ENCODE measurements at places on chromosomes 12 and 14.

- DNase-seq, result no peak
These were observed 335.8 kb upstream of the E2F7 start for GRCh38 chr12:77401064-77401769.

DNA sequence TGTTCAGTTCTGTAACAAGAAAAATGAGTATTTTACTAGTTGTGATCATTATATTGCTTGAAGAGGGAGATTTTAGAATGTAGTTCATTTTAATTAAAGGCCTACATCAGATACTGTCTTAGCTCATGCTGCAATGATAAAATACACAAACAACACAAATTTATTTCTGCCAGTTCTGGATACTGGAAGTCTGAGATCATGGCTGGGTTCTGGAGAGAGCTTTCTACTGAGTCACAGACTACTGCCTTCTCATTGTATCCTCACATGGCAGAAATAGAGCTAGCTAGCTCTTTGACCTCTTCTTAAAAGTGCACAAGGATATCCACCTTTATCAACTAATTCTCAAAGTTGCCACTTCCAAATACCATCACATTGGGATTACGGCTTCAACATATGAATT is 53.8 kb downstream of the MIS18BP1 start:
- DNase-seq, result no peak

GRCh38 chr12:104520242-104520900 is 63.6 kb downstream of the CHST11 start:
- DNase-seq, result peak; percentile 75

DNA sequence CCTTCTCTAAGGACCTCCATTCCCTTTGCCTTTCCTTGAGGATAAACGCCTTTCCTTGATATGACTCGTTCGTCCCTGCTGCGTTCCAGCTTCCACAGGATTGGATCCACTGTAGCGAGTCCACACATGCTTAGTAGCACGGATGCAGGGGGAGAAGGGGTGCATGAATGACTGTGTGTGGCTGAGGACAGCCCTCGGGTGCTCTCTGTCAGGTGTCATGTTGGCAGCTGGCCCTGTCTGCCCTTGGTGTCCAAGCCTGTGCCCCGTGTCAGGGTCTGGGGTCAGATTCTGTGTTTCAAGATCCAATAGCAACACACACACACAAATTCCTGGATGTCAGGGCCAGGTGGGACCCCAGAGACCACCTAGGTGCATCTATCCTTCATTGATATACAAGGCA is 17.5 kb upstream of the KRT80 start:
- peak; percentile 28 for DNase-seq

- DNase-seq, result peak; percentile 69
These were observed 556.7 kb upstream of the FBXO33 start for GRCh38 chr14:39988939-39989338.

DNA sequence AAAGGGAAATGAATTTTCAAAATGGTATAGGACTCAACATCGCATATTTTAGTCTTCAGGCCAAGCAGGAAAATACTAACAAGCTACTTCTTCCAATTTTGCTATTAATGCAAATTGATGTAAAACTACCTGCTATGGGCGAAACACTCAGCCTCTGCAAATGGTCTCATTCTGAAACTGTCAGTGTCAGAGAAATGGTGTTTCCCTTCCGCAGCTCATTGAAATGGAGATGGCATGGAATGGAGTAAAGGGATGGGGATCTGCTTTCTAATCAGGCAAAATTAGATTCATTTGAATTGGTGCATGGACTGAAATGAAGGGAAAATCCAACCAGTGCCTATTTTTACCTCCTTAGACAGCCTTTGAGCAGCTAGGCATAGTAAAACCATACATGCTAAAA is 80.4 kb upstream of the EEA1 start:
- no peak for DNase-seq

DNA sequence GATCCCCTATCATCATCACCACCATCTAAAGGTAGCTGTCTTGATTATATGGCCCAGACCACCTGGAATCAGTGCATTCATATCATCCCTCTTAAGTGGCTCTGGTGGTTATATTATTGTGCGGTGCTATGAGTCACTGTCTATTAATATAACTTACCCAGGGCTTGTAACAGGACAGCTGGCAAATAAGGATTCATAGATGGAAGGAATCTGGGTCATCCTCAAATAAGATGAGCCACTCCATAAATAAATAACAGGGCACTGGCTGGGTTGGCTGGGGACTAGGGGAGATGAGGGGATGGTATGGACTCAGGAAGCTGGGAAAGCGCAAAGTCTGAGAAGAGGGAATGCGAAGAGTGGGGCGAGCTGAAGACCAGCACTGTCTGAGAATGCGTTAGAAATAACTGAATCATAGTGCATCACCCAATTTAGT is 216.1 kb downstream of the NUAK1 start:
- peak; percentile 48 for DNase-seq

DNA sequence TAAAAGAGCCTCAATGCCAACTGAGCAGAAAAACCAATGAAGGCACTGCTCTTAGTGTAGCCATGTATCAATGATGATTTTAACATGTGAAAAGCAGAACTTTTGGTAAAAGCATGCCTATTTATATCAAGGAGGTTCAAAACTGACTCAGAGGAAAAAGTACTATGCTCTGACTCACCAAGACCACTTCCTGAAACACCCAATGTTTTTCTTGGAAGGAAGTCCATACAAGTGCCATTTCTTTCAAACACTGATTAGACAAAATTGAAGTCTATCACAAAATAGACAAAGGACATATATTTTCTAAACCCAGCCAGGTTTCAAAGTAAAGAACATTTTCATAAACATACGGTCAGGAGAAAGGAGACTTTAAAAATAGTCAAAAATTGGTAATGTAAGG is 88.6 kb downstream of the EPS8 start:
- DNase-seq, result no peak

GRCh38 chr12:119302451-119303080 is 32.0 kb upstream of the CCDC60 start:
- no peak for DNase-seq

DNA sequence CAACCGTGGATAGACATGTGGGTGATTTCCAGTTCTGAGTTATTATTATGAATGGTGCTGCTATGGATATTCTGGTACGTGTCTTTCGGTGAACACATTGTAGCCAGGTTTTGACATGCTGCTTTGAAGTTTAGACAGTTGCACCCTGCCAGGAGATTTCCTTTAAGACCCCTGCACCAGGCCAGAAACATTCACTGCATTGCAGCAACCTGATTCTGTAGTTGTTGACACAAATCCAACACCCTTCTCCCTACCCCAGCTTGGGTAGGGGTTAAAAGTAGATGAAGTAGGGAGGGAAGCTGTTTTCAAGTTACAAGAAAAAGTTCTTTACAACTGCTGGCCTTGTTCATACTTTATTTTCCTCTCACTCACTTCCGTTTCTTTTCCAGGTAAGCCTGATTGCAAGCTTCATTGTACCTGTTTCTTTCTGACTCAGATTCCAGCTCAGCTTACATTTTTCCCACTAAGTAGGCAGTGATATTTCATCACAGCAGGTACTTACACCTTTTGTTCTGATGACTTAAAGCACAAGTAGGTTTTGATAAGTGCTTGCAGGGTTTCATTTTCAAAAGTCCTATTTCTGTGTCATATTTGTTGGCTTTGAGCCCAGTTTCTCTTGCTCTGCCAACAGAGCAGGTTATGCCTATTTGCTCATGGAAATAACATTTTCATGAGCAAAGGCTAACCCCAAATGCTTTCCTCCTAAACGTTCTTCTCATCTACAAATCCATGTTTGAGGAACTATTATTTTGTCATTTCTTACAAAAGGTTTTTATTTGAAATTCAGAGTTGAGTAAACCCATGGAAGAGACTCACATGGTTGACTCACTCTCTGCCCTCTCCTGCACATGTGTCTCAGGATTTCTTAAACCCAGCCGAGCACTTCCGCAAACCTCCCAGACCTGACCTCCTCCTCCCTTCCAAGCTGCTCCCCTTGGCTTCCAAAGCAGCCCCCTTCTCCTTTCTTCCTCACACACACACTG is 12.1 kb upstream of the LTA4H start:
- DNase-seq, result peak; percentile 55

- DNase-seq, result no peak
These were observed 1.5 kb upstream of the STAT6 start for GRCh38 chr12:57112492-57113294.

GRCh38 chr12:34363050-34363673 is 340.9 kb downstream of the ALG10 start:
- DNase-seq, result no peak

GRCh38 chr14:48616931-48617330 is 941.5 kb upstream of the MDGA2 start:
- no peak for DNase-seq

GRCh38 chr14:76836029-76836630 is 9.9 kb downstream of the LRRC74A start:
- no peak for DNase-seq

- DNase-seq, result no peak
These were observed 70.4 kb downstream of the MOK start for GRCh38 chr14:102234331-102235264.

DNA sequence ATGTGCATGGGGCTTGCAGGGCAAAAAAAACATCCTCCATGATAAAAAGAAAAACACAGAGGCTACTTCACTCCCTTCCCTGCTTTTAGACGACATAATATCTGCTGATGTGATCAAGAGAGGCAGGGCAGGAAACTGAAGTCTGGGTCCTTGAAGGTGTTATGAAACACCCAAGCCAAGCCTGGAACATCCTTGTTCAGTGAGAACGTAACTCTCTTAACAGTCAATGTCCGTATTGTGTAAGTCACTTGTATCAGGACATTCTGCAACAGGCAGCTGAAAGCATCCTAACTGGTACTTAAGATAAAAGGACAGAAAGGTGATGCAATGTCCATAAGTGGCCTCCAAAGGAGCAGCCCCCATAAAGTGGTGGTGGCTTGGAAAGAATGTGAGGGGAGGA is 20.0 kb downstream of the KCNK10 start:
- no peak for DNase-seq

- DNase-seq, result no peak
These were observed 2.8 kb upstream of the SIX1 start for GRCh38 chr14:60651796-60652673.

DNA sequence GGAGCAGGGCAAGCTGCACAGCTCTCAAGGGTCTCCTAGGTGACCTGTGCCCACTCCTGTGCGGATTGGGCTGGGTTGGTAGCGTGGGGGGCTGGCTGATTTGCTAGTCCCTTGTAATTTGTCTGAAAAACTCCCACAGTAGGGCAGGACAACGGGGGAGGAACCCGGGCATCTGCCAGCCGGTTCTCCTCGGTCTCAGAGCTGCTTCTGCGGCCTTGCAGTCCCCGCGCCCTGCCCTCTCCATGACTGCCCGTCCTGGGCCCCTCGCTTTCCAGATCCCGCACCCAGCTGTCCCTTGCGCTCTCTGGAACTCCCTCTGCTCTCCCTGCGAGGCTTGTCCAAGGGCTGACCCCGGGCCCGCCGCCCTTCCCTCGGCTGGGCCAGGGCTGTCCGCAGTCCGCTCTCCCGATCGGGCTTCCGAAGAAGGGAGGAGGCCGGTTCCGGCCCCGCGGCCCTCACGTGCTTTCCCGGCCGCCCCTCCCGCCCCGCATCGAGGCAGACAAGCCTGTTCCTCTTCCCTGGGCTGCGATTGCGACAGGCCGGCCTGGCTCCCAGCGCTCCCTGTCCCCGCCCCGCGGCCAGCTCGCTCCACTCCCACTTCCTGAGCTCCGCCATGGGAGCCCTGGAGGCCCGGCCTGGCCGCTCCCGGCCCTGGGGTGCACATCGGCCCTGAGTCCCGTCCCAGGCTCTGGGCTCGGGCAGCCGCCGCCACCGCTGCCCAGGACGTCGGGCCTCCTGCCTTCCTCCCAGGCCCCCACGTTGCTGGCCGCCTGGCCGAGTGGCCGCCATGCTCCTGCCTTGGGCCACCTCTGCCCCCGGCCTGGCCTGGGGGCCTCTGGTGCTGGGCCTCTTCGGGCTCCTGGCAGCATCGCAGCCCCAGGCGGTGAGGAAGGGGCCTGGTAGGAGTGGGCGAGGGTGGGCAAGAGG is at the start of gene LTBR:
Gene LTBR (plus strand): TSS at position 591 of the 927 bp plus-strand sequence. CDS start 197 bp downstream, at position 788.
- no peak for DNase-seq

GRCh38 chr14:100065111-100065871 is at the start of gene EVL:
EVL (plus strand) TSS chr14:100065422; CDS start chr14:100065501, 79 bp downstream.
- DNase-seq, result no peak

GRCh38 chr14:95896498-95897135 is 20.0 kb downstream of the TUNAR start:
- DNase-seq, result no peak

- no peak for DNase-seq
These were observed 19.0 kb downstream of the NINJ2 start for GRCh38 chr12:644303-644639.

DNA sequence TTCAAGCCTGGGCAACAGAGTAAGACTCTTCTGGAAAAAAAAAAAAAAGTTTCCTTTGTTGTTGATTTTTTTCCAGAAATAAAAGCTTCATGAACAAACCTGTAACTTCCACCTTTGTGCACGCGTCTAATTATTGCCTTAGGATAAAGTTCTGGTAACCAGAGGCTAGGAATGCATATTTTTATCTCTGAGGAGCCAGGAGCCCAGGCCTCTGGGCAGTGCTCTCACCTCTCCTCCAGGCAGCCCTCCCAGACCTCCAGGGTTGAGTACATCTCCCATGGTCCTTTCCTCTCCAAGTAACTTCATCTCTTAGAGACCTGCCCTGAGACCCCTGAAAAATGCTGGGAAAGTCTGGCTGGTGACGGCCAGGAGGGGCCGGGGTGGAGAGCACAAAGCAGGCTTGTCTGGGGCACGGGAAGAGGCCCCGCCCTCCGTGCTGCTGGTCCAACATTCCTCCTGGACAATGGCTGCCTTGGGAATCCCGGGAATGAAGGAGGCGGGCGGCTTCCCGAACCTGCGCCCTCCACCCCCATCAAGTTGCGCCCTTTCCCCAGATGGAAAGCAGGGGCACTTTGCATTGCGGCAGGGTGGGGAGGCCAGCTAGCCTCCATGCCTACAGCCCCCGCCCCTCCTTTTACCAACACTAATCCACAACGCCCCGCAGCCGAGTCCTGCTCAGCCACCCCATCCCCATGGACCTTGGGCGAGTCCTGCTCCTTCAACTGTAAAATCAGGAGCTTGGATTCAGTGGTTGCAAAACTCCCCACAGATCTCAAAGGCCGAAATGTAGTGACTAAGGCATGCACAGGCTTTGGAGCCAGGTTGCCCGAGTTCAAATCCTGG is 7.3 kb upstream of the FIGNL2 start:
- DNase-seq, result no peak

DNA sequence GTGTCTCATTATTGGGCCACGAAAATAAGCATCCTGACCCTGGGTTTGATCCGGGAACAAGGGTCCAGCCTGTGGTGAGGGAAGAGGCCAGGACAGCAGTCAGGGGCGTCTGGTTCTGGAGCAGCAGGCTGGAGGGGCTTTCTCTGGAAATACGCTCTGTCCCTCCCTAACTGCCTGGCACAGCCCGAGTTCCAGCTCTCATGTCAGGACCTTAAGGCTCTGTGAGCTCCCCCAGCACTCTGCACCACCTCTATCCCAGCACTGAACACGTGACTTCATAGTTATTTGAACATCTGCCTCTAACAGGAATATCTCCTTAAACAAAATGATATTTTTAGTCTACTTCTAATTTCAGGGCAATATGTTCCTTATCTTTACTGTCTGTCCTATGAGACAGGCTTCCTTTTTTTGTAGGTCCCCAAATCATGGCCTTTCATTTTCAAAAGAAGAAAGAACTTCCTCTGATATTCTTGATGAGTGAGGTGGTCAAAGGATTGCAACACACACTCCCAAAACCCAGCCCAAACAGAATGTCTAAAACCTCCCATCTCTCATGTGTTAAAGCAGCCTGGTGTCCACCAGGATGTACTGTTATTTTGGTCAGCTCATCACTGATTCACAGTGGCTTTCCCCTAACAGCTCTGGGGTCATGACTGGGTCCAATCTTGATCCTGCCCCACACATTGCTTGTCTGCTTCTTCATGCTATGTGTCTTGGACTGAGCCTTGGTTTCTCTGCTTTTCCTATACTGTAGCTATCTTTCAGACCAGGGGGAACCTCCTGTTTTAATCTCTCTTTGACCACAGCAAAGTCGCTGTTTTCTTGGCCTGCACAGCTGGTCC is 9.7 kb downstream of the AQP6 start:
- DNase-seq, result no peak
